ENCODE measurements at places on chromosomes 7 and 10.

DNA sequence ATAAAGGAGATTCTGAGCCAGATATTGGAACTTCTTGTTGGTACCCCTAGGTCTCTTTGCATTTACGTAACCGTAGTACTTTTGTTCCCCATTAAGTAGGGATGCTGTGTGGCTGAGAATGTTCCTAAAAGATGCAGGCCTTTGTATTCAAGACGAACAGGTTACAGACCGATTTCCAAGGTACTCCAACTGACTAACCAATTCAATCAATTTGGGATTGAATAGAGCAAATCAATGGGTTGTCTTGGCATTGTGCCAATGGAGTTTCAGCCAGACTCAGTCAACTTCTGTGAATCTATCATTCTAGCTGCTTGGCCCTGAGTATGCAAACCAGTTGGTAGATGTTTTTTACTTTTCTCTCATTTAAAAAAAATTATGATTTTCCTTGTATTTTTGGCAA lies 347.3 kb upstream of the NPVF start:
- no peak for DNase-seq

DNA sequence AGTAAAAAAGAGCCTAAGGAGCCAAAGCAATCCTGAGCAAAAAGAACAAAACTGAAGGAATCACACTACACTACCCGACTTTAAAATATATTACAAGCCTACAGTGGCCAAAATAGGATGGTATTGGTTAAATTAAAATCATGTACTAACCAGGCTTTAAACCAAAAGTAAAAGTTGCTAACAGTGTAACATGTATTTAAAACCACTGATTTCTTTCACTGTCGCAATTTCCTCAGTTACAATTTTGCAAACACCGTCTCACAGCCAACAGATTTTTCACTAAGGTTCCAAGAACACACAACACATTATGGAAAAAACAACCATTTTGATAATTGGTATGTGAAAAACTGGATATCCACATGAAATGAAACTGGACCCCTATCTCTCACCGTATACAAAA lies 74.0 kb downstream of the JMJD1C start:
- no peak for DNase-seq

DNA sequence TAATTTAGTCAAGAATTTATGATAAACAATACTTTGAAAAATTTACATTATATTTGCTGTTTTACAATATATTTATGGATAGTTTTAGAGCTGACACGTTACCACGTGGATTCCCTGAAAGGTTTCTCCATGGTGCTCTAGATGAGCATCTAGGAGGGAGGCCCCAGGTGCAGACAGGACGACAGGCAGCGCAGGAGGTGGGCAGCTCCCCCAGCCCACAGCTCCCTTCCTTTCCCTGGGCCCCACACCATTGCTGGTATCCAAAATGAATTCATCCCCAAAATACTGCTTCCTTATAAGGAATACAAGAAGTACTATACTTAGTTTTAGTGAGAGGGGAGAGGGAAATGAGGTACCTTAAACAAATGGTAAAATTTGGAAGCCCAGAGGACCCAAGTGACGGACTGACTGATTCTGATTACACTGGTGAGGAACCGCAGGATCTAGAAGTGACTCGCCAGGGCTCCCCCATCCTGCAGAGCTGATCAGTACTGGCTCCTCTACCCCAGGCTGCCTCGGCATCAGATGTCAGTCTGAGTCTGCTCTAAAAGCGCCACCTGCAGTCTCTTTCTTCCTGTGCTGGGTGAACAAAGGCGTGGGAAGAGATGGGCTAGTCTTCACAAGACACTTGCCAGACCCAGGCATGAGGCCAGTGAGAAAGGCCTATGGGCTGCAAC lies 89.2 kb downstream of the DLG5 start:
- peak; percentile 68 for DNase-seq

- DNase-seq = no peak
Measured at GRCh38 chr10:101444058-101444898, 90.3 kb downstream of the BTRC start.

- no peak for DNase-seq
Measured at GRCh38 chr7:12431886-12432556, 28.4 kb upstream of the VWDE start.

DNA sequence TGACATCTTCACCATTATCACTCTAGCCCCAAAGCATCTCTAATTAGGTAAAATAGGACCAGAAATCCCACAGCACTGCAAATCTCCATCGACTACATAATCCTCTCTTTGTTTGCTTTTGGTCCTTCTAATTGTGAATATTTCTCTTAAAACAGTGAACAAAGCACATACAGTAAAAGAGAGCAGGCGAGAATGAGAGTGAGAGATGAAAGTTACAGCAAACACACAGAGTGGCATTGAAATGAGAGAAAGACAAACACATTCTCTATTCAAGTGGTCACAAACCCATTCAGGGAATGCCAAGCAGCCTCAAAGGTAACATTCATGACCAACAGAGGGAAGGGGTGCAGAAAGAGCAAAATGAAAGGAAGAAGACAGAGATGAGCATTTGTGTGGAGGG lies 109.8 kb upstream of the PTN start:
- DNase-seq = no peak

GRCh38 chr10:1299041-1299726 lies 243.0 kb downstream of the WDR37 start:
- DNase-seq = no peak

DNA sequence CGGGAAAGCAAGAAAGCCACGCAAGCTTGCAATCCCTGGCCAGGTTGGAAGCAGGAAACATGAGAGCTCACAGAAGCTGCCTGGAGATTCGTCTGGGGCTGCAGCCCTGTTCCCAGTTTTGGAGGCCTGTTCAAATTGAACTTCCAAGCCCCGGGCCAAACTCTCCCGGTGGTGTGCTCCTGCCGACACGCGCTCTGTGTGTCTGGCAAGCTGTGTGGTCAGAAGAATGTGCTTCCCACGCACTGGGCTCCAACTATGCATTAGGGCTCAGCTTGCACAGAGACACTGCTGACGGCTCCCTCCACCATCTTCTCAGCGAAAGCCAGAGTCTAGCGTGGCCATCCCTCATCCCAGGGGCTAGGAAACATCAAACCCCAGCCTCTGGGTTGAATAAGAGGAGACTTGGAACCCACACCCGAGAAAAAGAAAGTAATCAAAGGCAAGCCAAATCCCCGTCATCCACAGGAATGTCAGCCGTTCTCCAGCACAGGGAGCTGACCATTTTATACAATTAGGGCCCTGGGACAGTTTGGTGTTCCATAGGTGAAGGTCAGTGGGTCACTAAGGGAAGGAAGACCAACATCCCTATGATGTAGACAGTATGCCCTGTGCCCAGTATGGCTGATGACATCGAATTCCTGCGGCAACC lies 107.2 kb downstream of the FGFR2 start:
- no peak for DNase-seq

DNA sequence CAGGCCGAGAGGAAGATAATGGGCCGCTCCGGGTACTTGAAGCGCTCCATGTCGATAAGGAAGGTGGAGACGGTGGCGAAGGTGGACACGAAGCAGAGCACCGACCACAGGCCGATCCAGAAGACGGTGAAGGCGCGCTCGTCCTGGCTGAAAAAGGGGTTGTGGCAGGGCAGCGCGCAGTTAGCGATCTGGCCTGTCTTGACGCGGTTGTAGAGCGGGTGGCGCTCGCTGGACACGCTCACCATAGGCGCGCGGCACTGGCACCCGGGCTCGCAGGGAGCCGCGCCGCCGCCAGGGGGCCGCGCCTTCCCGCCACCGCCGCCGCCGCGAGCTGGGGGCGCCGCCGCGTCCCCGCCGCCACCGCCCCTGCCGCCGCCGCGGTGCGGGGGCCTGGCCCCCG lies 1.6 kb downstream of the FZD8 start:
- DNase-seq = no peak

GRCh38 chr7:41696323-41696916 lies 6.5 kb downstream of the INHBA start:
- no peak for DNase-seq

- no peak for DNase-seq
Measured at GRCh38 chr10:130177250-130177649, 41.1 kb downstream of the GLRX3 start.

GRCh38 chr10:10293041-10293440 lies 724.6 kb upstream of the CELF2 start:
- DNase-seq = no peak

DNA sequence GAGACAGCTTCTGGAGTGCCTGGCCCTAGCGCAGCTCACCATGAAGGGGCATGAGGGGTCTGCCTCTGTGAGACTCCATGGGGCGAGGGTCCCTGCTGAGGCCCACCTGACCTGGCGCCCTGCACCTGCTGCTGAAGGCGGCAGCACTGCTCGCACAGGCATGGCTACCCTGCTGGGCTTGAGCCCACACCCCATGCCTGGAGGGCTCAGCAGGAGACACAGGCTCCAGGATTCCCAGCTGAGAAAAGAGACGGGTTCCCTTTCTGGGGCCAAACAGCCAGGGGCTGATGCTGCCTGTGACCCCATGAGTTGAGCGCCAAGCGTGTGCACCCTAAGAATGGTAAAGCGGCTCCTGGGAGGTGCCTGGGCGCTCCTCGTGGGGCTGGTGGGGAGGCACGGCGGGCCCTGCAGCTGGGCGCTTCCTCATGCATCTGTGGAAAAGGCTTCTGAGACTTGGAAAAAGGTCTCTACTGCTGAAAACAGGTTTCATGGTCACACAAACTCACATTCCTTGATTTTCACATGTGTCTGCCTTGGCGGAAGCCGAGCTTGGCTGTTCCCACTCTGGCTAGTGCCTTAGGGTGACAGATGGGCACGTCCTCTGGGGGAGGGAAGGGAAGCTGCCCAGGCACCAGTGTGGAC lies 233.4 kb downstream of the ZMYND11 start:
- DNase-seq = no peak

DNA sequence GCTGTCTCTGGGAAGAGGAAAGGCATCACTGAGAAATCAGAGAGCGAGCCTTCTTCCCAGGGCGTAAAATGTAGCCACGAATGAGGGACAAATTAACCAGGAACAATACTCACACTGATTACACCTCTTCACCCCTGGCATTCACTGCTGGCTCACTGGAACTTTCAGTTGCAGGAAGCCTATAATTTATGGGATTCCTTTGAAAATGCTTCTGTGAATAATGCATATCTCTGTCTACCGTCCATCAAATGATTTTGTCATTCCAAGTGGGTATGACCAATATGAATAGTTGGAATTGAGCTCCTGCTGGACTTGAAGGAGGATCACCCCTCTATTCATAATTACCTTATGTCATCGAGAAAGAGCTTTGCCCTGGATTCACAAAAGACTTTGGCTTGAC lies 360.3 kb upstream of the FZD8 start:
- DNase-seq = no peak

DNA sequence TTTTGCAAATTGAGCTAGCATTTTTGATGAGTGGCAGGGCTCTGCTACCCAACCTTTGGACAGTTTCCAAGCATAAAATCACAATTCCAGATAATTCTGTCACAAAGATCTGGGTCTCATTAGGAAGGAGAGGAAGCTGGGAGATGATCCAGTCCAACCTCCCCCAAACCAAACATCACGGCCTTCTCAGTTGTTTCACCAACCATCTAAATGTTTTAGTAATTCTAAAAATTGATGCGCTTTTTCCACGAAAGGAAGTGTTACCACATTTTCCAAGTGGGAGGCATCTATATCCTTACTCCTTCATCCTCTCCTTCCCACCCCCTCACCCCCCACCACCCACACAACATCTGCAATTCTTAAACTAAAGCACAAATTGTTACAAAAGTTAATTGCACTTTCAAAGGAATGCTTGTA lies 108.3 kb downstream of the EGFR start:
- DNase-seq = no peak

DNA sequence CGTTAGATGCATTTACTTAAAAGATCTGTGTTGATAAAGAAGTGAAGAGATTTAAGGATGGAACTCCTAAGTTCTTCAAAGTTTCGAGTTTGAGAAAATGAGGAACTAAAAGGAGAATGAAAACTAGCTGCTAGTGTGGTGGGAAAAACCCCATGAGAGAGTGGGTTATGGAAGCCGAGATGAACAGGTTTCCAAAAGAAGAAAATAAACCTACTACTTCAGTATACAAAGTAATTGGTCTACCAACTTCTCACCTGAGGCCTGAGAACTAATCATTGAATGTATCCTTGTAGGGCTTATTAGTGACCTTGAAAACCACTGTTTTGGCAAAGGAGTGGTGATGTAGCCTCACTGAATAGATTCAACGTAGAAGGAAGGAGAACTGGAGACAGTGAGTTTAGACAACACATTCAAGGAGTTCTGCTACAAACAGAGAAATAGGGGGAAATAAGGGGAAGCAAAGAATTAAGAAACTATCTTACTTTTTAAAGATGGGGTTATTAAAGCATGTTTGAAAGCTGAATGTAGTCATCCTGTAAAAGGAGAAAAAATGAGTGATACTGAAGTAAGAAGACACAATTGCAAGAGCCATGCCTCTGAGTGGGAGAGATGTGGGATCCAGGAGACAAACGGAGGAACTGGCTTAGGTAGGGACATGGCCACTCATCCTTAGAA lies 50.8 kb downstream of the CH25H start:
- no peak for DNase-seq

DNA sequence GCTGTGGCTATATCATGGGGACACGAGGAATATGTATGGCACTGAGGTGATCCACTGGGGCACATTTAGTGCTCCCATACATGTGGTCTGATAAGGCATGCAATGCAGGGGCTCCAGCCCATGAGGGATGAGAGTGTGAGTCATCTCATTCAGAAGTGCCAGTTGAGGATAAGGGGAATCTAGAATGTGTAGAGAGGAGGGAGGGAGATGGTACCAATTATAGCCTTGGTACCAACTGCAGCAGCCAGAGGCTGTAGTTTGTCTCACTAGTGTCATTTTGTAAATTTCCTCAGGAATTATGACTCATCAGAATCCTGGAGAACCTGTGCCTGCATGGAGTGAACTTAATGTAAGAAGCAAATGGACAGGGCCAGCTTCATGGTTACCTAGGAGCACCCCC lies 46.2 kb downstream of the LAMB4 start:
- DNase-seq = no peak

DNA sequence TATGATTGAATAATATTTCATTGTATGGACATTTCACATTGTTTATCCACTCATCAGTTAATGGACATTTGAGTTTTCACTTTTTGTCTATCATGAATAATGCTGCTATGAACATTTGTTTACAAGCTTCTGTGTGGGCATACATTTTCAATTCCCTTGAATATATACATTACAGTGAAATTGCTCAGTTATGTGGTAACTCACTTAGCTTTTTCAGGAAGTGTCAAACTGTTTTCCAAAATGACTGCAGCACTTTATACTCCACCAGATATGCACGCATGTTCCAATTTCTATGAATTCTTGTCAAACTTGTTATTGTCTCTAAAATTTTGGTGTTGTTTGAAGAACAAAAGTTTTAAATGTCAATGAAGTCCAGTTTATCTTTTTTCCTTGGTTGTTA lies 401.2 kb downstream of the THSD7A start:
- no peak for DNase-seq

DNA sequence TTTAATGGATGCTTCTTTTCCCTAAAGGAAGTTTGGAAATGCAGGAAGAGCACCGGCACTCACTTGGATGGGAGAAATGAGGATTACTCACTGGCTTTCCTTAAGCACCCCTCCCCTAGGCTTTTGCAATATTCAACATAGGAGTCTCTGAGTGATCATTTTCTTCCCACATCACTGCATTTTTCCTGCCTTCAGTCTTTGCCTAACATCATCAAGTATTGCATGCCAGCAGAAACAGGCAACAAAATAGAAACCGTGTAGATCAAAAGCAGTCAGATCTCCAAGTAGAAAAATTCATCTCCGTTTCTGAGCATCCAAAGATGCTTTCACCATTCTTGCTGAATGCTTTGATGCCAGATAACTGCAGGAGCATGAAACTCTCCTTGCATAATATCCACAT lies 119.9 kb downstream of the ADCYAP1R1 start:
- no peak for DNase-seq

GRCh38 chr10:49751636-49752510 lies 10.2 kb downstream of the OGDHL start:
- no peak for DNase-seq

- DNase-seq = no peak
Measured at GRCh38 chr10:11147722-11148121, 130.1 kb downstream of the CELF2 start.
